CD8-positive, alpha-beta T cell (primary cell): ENCODE measurements at places on chromosomes 3 and 15.
A peak's percentile ranks its signal among the peaks of the same experiment; 100 is the strongest.

DNA sequence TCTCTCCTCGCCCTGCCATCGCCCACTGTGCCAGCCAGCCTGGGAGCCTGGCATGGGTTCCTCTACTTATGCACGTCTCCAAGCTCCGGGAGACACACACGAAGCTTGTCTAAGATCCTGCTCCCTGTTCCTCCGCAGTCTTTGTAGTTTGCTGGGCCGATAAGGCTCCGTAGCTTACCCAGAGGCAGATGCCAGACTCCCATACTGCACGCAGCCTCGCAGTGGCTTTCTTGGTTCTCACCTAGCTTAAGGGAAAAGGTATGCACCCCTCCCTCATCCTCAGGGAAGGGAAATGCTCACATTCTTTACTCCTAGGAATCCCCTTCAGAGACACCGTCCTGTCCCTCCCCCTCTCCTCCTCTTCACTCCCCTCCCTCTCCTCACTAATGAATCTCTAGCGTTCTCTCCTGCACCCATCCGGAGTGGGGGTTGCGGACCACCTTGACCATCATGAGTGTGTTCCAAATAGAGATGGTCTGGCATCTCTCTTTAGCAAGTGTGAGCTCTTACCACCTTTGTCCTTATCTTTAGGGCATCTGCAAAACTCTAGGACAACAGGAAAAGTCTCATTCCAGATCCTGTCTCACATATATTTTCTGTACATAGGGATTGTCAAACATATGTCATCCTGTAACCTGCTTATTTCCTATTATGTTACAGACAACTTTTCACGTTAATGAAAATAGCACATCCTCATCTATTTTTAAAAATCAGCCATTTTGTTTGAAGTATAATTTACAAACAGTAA is 56.5 kb downstream of the TMEM266 start:
- no peak for DNase-seq

DNA sequence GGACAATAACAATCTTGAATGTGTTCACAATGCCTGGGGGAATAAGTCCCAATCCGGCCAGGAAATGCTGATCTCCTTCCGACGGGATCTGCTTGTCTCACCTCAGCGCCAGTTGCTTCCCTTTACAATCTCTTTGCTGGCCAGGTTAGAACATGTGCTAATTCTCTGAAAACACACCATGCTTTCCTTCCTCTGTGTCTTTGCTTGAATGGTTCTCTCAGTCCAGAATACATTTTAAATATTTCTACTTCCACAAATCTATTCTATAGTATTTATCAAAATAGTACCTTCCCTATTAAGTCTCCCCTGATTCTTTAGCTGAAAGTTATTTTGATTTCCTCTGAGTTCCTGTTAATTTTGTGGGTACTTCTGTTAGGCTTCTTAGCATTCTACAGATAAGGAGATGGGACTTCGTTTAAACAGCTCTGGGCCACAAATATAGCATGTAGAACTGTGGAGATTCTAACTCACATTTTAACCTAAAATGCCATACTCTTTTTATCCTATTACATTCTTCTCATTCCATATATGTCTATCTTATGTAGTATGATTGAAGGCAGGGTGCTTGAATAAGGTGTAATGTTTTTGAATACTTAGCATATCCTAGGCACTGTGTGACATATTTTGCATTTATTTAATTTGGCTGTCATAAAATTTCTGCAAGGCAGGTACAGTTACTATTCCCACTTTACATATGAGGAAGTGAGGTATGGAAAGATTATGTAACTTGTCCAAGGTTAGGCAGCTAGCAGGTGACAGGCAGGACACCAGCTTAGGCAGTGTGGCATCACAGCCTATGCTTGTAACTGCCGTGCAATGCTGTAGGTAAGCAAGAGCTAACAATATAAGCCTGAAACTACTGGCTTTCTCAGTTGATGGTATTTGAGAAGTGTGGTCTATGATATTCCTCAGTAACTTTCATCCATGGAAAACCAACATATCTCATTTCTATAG is 299.8 kb downstream of the LPP start:
- DNase-seq, result no peak

DNA sequence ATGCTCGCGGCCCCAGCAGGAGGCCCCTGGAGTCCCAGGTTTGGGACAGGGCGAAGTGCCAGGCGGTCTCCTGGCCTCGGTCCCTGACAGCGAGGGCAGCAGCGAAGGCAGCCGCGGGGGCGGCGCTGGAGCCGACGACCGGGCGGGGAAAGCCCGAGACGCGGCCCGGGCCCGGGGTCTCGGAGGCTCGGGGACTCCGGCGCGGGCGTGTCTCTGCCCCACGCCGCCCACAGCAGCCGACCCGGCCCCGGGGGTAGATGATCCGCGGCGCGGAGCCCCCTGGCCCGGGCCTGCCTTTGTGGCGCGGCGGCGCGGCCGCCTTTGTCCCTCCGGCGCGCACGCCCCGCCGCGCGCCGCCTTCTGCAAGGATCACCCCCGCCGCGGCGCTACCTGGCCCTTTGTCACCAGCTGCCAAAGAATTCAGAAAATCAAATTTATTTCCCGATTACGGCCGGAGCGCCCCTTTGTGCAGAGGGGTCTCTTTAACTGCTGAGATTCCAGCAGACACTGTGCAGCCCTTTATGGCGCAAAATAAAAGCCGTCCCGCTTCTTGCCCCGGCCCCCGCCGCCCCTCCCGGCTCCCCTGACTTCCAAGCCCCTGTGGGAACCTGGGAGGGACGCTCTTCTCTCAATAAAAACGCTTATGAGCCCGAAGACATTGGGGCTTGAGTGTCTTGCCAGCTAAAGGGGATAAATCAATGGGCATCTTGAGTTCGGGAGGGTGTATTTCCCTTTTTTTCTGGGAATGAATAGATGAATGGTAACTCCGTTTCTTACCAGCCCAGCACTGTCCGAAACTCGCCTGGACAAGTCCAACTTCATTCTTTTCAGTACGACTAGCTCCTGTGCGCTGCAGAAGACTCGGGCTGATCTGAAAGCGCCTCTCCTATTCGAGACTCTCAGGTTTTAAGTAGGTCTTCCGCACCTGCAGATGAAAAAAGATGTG is 68.4 kb downstream of the HES1 start:
- peak; percentile 29 for DNase-seq

GRCh38 chr15:29840926-29841325 is 18.7 kb upstream of the TJP1 start:
- no peak for DNase-seq

DNA sequence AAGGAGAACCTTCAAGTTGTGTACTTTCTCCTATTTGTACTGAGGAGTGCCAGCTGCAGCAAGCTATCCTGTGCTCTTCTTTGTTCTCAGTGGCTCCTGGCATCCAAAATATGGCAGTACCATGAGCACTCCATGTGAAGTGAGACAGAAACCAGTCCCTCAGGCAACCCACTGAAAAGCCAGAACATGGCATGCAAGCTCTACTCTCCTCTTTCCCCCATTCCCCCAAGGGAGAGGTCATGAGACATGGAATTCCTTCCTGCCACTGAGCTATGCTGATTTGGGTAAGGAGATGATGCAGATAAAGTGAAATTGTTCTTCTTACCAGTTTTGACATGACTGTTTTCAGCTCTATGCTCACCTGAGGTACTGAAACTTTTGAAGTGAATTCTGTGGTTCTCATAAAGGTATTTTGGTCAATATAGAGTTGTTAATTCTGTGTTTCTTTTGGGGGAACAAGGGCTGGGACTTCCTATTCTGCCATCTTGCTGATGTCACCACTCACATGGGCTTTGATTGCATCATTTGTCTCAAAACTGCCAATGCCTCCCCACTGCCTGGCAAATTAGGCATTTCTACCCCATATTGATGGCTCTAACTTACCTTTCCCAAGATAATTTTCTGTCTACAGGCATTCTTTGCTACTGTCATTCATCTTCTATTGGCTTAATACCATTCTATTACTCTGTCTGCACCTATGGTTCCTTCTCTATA is 22.8 kb upstream of the CEP152 start:
- DNase-seq, result no peak
